Muscle of leg (tissue), 16 donors: ENCODE measurements at places on chromosomes 5 and 9. TPM values are rescaled to one million over a fixed set of nuclear protein-coding genes. Genes with fewer than 3 reads are reported as not detected.

DNA sequence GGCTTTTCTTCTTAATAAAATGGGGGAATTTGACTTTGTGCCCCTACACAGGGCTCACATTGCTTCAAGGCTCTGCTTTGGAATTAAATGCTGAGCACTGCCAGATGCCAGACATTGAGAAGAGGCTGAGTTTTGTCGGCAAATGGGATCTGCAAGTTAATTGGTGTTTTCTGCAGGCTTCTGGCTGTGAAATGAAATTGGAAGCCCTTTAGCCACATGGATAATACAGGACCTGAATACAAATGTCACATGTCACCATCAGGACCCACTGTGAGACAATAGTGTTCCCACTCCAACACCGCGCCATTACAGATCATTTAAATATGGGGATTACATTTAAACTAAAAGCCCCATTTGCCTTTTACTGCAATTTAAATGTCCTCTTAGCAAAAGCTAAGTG lies 164.4 kb downstream of the ZSWIM6 start:
- H3K4me3 ChIP-seq: no peak overlapping the region
- no peaks in the 10 kb centered on the region for H3K36me3 ChIP-seq
- no peaks in the 10 kb centered on the region for H3K4me1 ChIP-seq
- DNase-seq: peak; percentile 13

GRCh38 chr9:14293801-14294200 lies 20.1 kb downstream of the NFIB start:
- DNase-seq: no peak
- H3K4me3 ChIP-seq: no peak overlapping the region
- peaks cover 8% of the 10 kb centered on the region for H3K36me3 ChIP-seq
- H3K27ac ChIP-seq: no peak overlapping the region
- no peaks in the 10 kb centered on the region for H3K27me3 ChIP-seq

DNA sequence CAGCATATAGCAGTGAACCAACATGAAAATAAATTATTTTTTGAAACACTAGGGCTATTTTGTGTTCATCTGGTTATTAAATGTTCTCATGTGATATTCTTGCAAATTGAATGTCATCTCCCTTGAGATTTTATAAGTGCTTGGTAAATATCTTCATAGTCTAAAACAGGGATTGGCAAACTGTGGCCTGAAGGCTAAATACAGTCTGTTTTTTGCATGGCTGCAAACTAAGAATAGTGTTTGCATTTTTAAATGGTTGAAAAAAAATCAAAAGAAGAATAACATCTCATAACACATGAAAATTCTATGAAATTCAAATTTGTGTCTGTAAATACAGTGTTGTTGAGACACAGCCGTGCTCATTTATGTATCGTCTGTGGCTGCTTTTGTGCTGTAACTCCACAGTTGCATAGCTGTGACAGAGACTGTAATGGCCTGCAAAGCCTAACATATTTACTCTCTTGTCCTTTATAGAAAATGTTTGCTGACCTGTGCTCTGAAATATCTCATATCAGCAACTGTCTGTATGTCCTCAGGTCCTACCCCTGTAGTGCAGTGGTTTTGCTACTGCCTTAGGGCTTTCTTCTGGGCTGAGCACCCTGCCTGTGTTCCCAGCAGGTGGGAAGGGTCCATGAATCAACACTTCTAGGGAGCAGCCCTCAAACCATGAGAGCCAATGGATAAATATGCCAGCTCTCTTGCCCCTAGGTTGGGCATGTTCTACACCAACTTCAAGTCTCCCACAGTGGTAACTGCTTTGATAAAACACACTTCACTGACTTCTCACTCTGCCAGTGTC lies 41.7 kb upstream of the ARRDC3 start:
- no peaks in the 10 kb centered on the region for H3K4me1 ChIP-seq
- H3K36me3 ChIP-seq: no peaks in the 10 kb centered on the region

- no peaks in the 10 kb centered on the region for H3K36me3 ChIP-seq
- H3K27me3 ChIP-seq: no peaks in the 10 kb centered on the region
- no peak overlapping the region for H3K27ac ChIP-seq
- no peaks in the 10 kb centered on the region for H3K4me1 ChIP-seq
- H3K4me3 ChIP-seq: no peak overlapping the region
These were observed 162.5 kb downstream of the IRX2 start for GRCh38 chr5:2588850-2589501.

DNA sequence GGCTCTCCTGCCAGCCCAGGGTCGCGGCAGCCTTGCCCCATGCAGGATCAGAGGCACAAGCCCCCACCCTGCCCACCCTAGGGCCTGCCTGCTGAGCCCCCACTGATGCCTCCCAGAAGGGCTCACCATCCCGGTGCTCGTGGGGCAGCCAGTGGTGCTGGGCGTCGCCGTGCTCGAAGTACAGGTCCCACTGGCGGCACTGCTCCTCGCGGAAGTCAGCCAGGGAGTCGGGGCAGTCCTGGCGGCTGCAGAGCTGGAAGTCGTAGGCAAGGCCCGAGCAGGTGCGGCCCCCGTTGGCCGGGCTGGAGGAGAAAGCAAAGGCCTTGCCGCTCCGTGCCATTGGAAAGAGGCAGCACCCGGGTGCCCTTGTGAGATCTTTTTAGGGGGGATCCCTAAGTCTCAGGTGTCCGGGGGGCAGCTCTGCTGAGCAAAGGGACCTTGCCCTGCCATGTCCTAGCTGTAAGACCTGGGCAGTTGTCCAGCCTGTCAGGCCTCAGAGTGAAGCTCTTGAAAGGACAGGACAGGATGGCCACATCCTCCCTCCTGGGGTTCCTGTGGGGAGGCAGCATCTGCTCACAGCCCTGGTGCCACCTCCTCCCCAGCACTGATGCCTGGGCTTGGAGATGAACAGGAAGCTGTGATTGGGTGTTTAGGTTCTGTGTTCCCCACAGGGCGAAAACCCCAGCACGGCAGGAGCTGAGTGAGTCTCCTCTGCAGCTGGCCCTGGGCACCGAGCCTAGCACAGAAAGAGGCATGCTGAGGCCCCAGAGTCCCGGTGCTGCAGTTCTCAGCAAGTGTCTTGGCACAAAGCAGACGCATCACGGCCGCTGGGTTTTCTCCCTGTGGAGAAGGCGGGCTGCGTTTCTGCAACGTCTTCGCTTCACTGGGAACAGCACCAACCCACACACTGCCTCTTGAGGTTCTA lies 77.7 kb downstream of the ZNF354C start:
- H3K36me3 ChIP-seq: no peaks in the 10 kb centered on the region
- no peak overlapping the region for H3K4me3 ChIP-seq
- no peak overlapping the region for H3K27ac ChIP-seq
- H3K27me3 ChIP-seq: no peaks in the 10 kb centered on the region
- no peak for DNase-seq

- H3K4me3 ChIP-seq: no peak overlapping the region
- no peak for DNase-seq
- peaks cover 2% of the 10 kb centered on the region for H3K27me3 ChIP-seq
- H3K36me3 ChIP-seq: no peaks in the 10 kb centered on the region
These were observed 76.5 kb downstream of the SLC1A1 start for GRCh38 chr9:4566806-4567205.

GRCh38 chr5:76763136-76763535 lies 47.2 kb downstream of the F2R start:
- H3K27ac ChIP-seq: no peak overlapping the region
- no peaks in the 10 kb centered on the region for H3K27me3 ChIP-seq
- no peaks in the 10 kb centered on the region for H3K36me3 ChIP-seq
- DNase-seq: no peak
- H3K4me3 ChIP-seq: no peak overlapping the region
- H3K4me1 ChIP-seq: no peaks in the 10 kb centered on the region

- H3K4me3 ChIP-seq: no peak overlapping the region
- H3K4me1 ChIP-seq: no peaks in the 10 kb centered on the region
- no peaks in the 10 kb centered on the region for H3K27me3 ChIP-seq
- no peak for DNase-seq
These were observed 190.8 kb upstream of the HAPLN1 start for GRCh38 chr5:83911367-83911919.

GRCh38 chr5:108345541-108346171 lies 36.2 kb downstream of the FBXL17 start:
- no peak overlapping the region for H3K27ac ChIP-seq
- no peaks in the 10 kb centered on the region for H3K27me3 ChIP-seq
- H3K4me1 ChIP-seq: no peaks in the 10 kb centered on the region

DNA sequence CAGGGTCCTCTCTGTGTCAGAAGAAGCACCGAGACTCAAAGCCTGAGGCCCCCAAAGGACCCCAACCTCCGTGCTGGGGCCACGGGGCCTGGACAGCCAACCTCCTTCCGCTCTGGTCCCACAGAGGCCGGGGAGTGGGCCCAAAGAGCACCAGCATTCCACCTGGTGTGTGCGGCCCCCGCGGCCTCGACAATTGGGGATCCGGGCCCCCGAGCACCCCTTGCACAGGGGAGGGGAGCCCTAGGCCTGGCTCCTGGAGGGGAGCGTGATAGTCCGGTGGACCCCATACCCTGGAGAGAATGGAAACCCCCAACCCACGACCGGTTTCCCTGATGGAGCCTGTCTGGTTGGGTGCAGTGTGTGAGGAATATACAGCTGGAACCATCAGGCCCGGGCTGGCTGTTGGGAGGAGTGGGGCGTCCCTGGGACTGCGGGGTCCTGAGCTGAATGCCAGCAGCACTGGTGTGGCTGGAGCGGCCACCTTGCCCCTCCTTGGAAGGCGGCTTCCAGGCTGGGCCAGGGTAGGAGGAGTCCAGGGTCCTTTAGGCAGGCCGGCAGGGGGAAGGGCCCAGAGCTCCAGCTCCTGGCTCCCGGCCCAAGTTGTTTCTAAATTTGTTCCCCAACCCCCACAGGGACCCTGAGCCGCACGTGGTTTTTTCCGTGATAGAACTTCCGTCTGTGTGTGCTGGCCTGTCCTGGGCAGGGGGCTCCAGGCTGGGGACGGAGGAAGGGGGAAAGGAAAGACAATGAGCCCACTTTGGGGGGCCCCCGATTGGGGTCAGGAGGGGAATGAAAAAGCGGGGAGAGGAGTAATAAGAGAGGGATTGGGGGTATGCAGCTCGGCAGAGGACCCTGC lies 825 bp upstream of the TOR4A start:
- peak; percentile 95 for DNase-seq
- H3K4me1 ChIP-seq: peaks cover 52% of the 10 kb centered on the region
- peaks cover 45% of the 10 kb centered on the region for H3K27me3 ChIP-seq
- H3K27ac ChIP-seq: peak overlapping the region; percentile 94
- peak overlapping the region; percentile 33 for H3K4me3 ChIP-seq
- H3K36me3 ChIP-seq: peaks cover 19% of the 10 kb centered on the region

GRCh38 chr9:93154293-93154903 lies 20.3 kb upstream of the NINJ1 start:
- H3K27ac ChIP-seq: no peak overlapping the region
- no peaks in the 10 kb centered on the region for H3K27me3 ChIP-seq
- DNase-seq: no peak
- H3K36me3 ChIP-seq: no peaks in the 10 kb centered on the region

DNA sequence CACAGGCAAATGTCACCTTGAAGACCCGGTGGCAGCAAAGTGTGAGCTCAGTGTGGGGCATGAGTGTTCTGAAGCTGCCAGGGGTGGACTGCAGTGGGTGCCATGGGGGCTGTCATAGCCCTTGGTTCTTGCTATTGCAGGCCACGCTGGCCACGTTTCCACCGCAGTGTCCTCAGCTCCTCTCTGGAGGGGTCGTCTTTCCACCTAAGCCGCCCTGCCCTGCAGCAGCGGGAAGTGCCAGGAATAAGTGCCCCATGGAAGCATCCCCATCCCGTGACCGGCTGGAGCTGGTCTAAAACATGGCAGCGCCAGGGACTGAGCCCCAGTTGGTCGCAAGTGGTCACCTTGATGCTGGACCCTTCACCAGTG lies 6.9 kb downstream of the OBP2B start:
- H3K27me3 ChIP-seq: peaks cover 7% of the 10 kb centered on the region
- H3K36me3 ChIP-seq: no peaks in the 10 kb centered on the region
- DNase-seq: no peak

DNA sequence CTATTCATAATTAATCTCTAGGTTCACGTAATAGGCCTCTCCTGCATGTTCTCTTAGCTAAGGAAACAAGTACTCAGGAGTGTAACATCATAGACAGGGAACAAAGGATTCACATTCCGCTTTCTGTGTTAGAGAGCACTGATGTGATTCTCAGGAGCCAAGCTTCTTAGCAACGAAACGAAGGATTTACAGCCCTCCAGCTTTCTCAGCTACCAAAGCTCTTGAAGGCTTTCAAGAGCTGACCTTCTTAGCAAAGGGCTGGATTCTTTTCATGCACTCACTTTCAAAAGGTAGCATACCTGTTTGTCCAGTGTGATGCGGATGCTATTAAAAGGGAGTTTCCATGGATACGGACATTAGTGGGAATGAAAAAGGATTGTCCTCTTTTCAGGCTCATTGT lies 107.4 kb downstream of the TUSC1 start:
- no peak overlapping the region for H3K27ac ChIP-seq
- H3K36me3 ChIP-seq: no peaks in the 10 kb centered on the region
- no peak for DNase-seq
- H3K4me1 ChIP-seq: no peaks in the 10 kb centered on the region
- H3K4me3 ChIP-seq: no peak overlapping the region

GRCh38 chr5:155019601-155020226 lies 6.2 kb downstream of the KIF4B start:
- no peak for DNase-seq
- H3K27ac ChIP-seq: no peak overlapping the region
- no peaks in the 10 kb centered on the region for H3K36me3 ChIP-seq
- H3K4me1 ChIP-seq: no peaks in the 10 kb centered on the region
- no peak overlapping the region for H3K4me3 ChIP-seq

GRCh38 chr5:60339691-60340201 lies 360.2 kb downstream of the DEPDC1B start:
- H3K4me3 ChIP-seq: no peak overlapping the region
- DNase-seq: peak; percentile 97
- no peaks in the 10 kb centered on the region for H3K36me3 ChIP-seq
- no peaks in the 10 kb centered on the region for H3K4me1 ChIP-seq
- peak overlapping the region; percentile 91 for H3K27ac ChIP-seq

DNA sequence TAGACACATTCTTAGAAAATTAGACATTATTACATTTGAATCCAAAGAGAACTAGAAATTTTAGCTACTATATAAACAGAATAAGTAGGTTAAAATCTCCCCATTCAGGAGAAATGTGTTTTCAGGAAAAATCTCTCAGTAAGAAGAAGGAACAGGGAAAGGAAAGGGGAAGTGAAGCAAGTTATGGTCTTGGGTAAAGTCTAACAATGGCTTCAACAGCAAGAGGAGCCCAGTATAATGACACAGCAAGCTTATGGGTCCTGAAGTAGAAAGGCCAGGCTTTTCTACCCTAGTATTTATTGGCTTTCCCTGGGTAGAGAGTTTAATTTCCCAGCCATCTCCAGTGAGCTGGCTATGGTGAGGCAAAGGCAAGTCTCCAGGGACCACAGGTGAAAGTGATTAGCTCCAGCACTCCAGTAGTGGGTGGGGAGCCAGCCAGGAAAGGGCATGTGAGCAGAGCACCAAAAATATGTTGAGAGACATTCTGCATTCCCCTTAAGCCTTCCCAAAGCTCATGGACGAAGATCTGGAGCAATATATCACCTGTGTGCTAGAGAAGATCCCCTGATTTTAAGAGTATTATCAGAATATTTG lies 981.7 kb downstream of the NR2F1-AS1 start:
- no peaks in the 10 kb centered on the region for H3K27me3 ChIP-seq
- DNase-seq: no peak
- H3K27ac ChIP-seq: no peak overlapping the region
- no peaks in the 10 kb centered on the region for H3K36me3 ChIP-seq
- H3K4me3 ChIP-seq: no peak overlapping the region

GRCh38 chr5:114434396-114435219 lies 72.7 kb downstream of the KCNN2 start:
- no peaks in the 10 kb centered on the region for H3K27me3 ChIP-seq
- H3K27ac ChIP-seq: no peak overlapping the region
- H3K36me3 ChIP-seq: no peaks in the 10 kb centered on the region
- no peak overlapping the region for H3K4me3 ChIP-seq

Gene TTC16
- not detected for total RNA-seq

Gene PTPRD
- total RNA-seq: 67.2 TPM

Gene CCDC127
- total RNA-seq: 6.6 TPM

Gene MLLT3
- total RNA-seq: 74.8 TPM

Gene ANKRD55
- total RNA-seq: not detected

Gene PCDHGA11
- 3.1 TPM for total RNA-seq

Gene LCN1
- total RNA-seq: not detected
